ENCODE measurements at places on chromosomes 2 and 18.
A peak's percentile ranks its signal among the peaks of the same experiment; 100 is the strongest.

DNA sequence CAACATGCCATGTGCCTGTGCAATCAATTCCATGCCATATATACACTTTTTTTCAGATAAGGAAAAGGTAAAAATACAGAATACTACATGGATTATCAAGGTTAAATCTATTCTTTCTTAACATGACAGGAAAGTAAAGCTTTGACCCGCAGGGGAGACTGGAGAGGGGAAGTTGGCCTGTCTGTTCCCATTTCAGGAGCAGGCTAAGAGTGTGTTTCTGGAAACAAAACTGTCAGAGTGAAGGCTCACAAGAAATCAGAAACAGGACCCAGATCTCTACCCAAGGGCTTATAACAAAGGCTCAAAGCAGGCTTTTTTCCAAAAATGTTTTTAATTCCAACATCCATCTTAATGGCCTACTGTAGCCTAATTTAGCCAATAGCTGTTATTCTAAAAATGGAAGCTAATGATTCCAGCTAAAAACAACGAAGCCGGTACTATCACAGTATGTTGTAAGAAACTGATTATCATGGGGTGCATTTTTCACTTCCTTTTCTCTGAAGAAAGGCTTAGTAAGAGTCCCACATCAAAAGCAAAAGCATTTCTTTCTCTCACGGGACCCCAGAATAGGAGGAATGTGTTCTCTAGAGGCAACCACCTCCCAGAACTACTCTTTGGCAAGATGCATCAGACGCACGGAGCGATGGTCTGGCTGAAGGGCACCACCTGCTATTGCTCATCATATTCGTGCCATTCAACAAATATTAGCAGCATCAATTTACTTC lies 41.4 kb downstream of the FECH start:
- DNase-seq: peak; percentile 19

GRCh38 chr18:63619661-63620060 lies 24.4 kb downstream of the SERPINB4 start:
- no peak for DNase-seq

DNA sequence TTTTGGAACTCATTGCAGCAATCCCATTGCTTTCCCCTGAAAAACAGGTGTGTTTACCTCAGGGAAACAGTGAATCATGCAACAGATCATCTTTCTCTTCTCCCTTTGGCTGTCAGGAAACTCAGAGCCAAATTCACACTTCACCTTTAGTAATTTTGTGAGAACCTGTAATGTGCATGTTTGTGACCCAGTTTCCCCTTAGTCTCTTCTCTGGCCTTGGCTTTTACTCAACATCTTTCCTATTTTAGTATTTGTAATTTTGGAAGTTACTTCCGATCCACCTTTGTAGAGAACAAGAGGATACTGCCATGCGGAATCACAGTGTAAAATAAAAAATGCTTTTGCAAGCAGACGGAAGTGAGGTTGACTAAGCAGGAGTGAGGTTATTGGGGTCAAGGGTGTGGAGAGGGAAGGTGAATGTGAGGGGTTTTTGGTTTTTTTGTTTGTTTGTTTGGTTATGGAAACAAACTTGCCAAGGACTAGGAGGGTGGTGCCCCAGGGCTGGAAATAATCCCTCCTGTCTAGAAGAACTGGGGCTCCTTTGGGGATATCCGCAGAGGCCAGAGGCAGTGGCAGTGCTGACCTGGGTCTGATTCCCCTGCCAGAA lies 14.0 kb downstream of the ASPRV1 start:
- DNase-seq: no peak

DNA sequence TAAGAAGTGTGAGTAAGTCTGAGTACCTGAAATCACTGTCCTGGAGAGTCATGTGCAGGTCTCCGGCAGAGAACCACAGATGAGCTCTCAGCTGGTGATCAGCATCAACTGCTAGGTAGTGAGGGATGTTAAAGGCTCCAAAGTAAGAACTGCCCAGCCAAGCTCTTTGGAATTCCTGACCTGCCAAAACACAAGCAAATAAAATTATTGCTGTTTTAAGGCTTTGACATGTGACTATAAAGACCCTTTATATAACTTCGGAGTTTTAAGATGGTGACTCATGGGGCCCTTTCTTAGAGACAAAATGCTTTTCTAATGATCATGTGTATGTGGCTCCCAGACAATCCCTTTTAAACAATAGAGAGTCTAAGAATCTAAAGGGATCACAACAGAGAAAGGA lies 855.7 kb downstream of the TRIB2 start:
- no peak for DNase-seq

GRCh38 chr2:167183931-167184330 lies 295.7 kb downstream of the XIRP2 start:
- DNase-seq: no peak

DNA sequence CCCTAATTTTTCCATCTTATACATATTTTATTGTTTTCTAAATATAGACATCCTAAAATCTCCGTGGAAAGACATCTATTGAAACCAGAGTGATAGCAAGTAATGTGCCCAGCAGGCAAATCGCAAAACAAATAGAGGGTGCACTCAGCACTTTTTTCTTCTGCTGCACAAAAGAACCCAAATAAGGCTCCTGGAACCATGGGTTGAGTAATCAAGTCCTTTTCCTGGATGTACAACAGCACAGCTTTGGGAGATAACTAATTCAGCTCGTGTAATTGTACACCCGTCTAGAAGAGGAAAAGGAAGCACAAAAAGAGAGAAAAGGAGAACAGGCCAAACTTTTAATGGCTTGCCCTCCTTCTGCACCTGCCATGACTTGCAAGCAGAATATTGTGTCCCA lies 126.9 kb upstream of the TLK1 start:
- DNase-seq: no peak

- no peak for DNase-seq
These were observed 55.1 kb upstream of the IMP4 start for GRCh38 chr2:130287656-130288026.

- no peak for DNase-seq
These were observed 168.1 kb downstream of the SETBP1 start for GRCh38 chr18:44848644-44849335.

GRCh38 chr2:108583903-108584520 lies 49.7 kb downstream of the LIMS1 start:
- DNase-seq: peak; percentile 46

GRCh38 chr2:238817382-238817781 lies 30.5 kb upstream of the TWIST2 start:
- no peak for DNase-seq

GRCh38 chr2:85481818-85482777 lies 56.9 kb upstream of the MAT2A start:
- DNase-seq: no peak

DNA sequence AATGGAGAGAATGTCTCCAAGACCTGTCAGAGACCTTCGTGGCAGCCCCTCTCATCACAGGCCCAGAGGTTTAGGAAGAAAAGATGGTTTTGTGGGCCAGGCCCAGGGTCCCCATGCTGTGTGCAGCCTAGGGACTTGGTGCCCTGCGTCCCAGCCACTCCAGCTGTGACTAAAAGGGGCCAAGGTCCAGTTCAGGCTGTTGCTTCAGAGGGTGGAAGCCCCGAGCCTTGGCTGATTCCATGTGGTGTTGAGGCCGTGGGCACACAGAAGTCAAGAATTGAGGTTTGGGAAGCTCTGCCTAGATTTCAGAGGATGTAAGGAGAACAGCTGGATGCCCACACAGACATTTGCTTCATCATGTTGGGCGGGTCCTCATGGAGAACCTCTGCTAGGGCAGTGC lies 45.1 kb upstream of the ACTR2 start:
- no peak for DNase-seq

DNA sequence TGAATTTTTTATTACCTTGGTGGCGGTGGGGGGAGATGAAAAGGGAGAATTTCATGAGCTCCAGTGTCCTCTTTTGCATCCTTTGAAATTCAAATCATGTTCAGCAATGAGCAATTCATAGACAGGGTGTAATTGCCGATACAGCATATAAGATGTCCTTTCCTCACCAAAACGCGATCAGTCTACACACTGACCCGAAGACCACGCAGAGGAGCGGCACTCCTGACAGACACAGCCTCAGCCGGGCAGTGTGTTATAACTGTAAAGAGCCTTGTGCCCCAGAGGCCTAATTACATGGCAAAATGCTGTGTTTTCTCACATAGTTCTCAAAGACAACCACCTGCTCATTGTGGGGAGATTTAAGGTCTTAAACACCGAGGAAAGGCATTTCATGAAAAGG lies 38.4 kb upstream of the APCDD1 start:
- no peak for DNase-seq

GRCh38 chr2:96506016-96506906 lies 1.1 kb upstream of the NEURL3 start:
- no peak for DNase-seq

DNA sequence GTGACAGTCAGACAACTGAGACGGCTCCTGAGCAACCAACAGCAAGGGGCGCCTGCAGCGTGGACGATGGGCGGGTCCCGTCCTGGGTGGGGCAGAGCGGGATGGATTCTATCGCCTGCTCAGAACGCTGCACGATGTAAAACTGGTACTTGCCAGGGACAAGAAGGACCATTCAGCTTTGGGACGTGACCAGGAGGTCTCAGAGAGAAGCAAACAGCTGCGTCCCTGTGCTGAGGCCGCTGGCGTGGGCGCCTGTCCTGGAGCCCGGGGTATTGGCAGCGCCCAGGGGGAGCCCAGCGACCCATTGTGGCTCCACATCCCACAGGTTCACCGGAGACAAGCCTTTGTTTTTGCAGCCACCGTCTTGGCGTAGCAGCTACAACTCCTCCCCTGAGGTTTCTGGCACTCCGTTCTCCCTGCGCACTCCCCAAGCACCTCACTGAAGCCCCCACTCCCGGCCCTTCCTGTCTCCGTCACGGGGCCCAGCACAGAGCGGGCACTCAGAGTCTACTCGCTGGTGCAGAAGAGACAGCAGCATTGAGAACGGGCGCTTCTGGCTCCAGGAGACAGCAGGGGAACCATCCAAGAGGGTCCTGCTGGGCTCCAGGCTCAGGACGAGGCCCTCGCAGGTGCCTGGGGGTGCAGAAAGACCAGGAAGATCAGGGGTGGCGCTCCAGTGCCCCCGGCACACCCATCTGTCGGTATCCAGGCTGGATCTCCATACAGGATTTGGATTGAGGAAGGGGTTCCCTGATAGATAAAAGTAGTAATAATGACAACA lies 22.1 kb upstream of the KCNG2 start:
- DNase-seq: no peak

GRCh38 chr2:201419057-201419635 lies 32.1 kb downstream of the TRAK2 start:
- no peak for DNase-seq

DNA sequence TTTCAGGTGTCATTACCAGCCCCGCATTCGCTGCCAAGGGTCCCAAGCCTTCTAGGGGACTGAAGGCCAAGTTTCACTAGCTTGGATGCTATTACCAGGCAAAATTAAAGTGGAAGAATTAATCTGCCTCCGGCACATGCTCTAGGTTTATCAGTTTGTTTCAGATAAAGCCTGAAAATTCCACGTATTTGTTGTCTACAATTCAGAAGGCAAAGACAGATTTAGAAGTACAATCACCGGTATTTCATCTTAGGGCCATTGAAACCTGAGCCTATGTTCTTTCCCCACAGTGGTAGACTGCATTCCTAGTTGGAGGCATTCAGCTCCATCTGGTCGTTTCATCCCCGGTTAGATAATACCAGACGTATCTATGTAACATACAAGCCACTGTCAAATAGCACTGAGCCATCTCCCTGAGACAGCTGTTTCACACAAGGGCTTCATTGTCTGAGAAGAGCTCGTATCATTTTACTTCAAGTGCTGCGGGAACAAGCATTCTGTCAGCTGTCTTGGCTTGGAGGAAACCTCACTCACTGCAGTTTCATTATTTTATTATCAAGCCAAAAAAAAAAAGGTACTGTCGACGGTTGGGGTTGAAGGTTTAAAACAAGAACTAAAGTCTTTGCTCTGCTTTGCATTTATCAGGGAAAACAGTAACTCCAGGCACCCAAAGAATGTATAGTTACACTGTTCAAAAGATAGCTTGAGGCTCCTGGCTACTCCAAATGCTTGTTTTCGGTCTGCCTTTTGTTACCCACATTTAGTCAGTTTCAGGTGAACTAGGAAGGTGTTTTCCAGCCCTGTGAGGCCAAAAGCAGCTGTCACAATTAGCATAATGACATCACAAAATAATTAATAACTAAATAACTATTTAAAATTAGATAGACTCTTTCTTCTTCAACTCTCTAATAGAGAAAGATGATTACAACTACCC lies 76.7 kb downstream of the TGIF1 start:
- DNase-seq: no peak

GRCh38 chr2:38626326-38627035 lies 23.8 kb upstream of the HNRNPLL start:
- no peak for DNase-seq

DNA sequence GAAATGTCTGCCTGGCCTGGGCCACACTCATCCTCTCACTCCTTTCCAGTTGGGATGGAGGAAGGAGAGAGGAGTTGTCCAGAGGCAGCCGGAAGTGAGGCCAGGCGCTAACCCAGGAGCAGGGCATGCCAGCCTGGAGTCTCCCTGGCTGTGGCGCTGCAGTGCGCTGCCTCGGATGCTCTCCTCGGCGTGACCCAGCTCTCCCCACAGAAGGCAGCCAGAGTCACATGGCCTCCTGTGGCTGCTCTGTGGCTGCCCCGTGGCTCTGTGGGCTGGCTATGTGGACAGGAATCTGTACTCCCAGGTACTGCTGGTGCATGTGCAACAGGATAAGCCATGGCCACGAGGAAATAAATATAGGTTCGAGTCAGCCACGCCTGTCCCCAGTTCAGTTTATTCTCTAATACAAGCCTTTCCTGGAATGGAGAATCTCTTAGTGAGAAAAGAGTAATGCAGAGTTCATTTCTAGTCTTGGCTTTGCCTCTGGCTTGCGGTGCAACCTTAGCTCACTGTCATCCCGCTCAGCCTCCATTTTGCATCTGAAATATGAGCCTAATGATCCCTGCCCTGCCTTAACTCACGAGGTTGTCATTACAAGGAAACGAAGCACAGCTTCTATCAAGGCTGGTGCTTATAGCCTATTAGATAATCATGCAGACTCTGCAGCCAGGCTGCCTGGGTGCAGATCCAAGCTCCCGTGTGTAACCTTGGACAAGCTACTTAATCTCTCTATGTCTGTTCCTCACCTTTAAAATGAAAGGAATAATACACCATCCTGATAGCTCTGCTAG lies 106.3 kb downstream of the ANTXR1 start:
- DNase-seq: no peak

DNA sequence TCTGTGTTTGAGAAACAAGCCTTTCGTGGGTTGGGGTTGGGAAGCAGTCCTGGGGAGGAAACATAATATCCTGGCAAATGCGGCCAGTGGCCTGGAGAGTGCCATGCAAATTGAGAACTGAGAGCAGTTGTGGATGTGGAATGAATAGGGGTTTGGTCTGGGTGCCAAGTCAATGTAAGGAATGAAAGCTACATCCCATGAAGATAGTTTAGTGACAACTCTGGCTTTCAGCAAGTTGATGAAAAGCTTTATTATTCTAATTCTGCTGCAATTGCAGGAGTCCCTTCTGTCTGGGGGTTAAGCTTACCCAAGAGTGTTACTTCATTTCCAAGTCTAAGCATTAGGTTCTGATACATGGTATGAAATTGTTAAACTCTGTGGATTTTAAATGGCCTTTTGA lies 771.6 kb downstream of the DPP10 start:
- DNase-seq: no peak

DNA sequence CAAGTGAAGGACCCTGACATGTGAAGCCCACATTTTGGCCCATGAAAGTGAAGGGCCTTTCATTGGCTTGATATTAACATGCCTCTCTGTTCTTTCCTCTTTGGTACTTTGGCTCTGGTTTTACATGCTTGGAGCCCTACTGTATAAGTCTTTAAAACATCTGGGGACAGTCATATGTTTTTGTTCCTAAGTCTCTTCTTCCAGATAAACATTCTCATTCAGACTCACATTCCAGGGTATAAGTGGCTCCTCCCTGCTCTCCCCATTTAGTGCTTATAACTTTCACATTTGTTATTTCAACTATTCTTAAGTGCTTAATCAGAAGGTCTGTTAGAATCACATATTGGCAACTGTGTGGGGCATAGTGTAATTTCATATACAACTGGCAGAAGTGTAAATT lies 1932.2 kb upstream of the CELF4 start:
- no peak for DNase-seq

Data from GM06990 (cell line).